ENCODE measurements at places on chromosomes 13 and 19.

DNA sequence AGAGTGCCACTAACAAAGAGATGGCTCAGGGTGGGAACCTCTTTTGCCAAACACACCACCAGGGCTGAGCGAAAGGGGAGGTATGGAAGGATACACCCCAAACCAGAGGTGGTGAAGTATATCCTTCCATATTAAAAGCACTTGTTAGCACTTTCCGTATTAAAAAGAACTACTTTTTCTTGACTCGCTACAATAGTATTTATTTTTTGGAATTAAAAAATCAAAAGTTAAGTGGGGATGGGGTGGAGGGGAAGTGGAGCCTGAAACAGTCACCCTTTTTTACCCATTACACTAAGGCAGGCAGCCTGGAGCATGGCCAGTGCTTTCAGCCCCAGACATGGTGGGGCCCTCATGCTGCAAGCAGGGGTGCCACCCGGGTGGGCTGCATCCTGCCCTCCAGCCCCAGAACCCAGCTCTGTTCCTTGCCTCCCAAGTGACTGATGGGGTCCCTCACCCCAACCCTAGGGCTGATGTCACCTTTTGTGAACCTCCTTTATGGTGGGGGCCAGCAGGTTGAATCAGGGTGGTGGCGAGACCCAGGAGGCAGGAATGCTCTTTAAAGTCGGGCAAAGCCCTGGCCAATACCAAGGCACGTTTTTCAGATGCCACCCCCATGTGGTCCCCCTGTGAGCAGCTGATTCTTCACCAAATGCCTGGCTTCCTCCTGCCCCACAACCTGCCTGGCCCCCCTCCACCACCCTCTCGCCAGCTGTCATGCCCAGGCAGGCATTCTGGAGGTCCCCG lies 31.0 kb downstream of the LYL1 start:
- DNase-seq, result no peak

DNA sequence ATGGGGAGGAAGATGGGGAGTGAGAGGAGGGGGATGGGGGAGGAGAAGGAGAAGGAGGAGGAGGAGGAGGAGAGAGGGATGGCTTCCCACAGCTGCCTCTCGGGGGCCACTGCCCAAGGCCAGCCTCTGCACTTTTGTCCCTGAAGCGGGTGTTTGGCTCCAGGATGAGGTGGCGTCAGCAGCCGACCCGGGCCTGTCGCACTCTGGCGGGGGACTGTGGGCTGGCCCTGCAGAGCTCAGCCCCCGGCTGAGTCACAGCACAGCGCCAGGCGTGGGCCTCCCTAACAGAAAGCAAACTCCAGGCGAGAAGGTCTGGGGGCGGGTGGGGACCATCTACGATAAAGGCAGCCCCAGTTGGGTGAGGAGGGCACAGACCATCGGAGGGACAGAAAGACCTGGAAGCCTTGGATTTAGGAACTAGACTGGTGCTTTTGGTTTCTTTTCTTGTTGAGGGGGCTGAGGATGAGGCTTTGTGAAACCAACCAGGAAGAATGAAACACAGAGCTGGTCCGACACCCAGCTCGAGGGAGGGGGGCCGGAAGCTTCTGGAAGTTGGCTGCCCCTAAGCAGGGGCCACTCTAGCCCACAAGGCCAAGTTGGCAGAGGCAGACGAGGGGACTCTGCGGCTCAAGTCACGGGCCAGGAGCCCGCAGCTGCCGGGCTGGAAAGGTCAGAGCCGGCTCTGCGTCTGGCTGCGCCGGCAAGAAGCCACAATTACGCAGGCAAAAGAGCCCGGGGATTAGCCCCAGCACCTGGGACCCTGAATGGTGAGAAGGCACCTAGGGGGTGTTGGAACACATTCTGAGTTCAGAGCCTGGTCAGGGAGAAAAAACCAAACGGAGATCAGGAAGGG lies 18.2 kb downstream of the LSM4 start:
- DNase-seq, result peak; percentile 43

- DNase-seq, result no peak
Observed at GRCh38 chr13:98050041-98050466, 92.8 kb upstream of the FARP1 start.

GRCh38 chr19:48493718-48494401 lies 17.8 kb downstream of the LMTK3 start:
- no peak for DNase-seq

- no peak for DNase-seq
Observed at GRCh38 chr19:1173159-1173844, 766 bp downstream of the SBNO2 start.

GRCh38 chr13:26025196-26025595 lies 26.6 kb downstream of the SHISA2 start:
- DNase-seq, result no peak

GRCh38 chr13:46804391-46804815 lies 7.4 kb upstream of the ESD start:
- no peak for DNase-seq

DNA sequence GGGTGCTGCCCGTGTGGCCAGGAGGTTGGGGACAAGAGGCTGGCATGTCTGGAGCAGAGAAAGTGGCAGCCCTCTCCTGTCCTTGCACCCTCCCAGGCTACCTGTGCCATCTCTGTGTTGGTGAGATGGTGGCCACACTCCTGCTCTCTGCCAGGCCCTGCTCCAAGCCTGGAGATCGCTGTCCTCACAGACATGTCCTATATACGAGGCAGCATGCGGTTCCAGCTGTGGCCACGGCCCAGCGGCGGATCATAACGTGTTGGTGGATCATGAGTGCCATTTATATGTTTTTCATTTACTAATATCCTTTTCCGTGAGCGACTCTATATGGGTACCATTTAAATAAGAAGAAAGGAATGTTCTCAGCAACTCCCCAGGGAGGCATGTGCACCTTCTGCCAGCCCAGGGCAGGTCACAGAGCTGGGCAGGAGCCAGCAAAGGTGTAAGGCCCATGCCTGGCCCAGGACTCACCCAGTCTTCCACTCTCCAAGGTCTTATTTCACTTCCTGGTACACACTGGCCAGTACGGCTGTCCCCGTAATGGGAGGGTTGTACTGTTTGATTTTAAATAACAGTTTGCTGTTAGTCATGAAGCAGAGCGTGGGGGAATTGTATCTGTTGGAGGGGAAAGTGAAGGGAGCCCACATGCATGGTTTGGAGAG lies 47.2 kb upstream of the LDLR start:
- no peak for DNase-seq

DNA sequence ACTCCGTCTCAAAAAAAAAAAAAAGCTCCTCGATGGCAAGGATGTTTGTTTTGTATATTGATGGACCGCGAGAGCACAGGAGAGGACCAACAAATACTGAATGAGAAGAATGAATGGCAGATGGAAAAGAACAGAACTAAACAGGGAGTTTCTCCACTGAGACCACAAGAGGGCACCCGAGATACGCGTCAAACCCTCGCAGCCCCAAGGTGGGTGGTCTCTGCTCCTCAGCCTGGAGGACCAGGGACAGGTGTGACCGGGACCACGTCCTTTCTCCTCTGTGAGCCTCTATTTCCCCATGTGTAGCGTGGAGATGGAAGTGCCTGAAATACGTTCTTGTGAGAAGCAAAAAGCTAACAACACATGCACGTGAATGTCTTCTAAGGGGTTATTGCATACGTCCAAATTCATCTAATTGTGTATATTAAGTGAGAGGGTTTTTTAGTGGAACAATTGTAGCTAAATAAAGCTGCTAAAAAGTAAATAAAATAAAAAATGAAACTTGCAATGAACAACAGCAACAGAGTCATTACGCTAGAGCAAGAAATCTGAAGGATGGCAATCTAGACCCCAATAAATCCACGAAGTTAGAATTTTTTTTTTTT lies 8.3 kb upstream of the CDC42EP5 start:
- DNase-seq, result no peak
